CD8-positive, alpha-beta T cell (primary cell): ENCODE measurements at places on chromosomes 7 and 10. TPM values are rescaled to one million over a fixed set of nuclear protein-coding genes. Genes with fewer than 3 reads are reported as not detected.

Gene PRLHR
- not detected for total RNA-seq

Gene P4HA1
- total RNA-seq, result 10.1 TPM

Gene GRK5
- 16.2 TPM for total RNA-seq

Gene SLF2
- 8.0 TPM for total RNA-seq

Gene UPK3BL2
- 62.3 TPM for total RNA-seq

Gene GPR26
- total RNA-seq, result not detected
